ENCODE measurements at places on chromosomes 1 and 21.
A peak's percentile ranks its signal among the peaks of the same experiment; 100 is the strongest.

DNA sequence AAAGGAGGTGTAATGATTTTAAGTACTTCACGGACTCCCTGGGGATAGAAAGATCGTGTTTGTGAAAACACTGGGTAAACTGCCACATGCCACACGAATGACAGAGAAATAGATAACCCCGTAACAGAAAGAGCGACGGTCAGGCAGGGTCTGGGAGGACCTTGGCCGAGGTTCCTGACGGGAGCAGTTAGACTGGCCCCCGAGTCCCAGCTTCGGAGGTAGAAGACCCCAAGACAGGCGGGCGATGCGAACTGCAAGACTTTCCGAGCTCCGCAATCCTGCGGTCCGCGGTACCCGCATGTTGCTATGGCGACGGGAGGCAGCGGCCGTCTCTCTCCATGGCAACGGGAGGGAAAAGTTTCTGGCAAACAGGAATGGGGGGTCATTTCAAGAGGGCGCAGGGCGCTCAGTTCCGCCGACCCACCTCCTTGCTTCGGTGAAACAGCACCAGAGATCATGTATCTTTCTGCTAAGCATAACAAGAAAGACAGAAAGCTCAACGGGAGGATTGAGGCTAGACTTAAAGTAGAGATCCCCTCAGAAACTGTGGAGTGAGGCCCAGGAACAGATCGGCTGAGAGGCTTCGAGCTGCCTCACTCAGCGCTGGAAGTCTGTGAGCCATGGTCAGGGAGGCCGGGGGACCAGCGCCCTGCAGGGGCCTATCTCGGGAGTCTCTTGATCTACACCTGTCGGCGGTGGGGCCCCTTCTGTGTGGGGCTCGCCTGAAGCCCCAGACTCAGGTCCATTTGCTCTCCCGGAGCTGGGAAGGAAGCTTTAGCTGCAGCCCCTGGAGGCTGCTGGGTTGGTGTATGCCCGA is 685 bp upstream of the SYT6 start:
- DNase-seq = no peak

GRCh38 chr1:199574950-199575349 is 452.6 kb upstream of the NR5A2 start:
- DNase-seq = no peak

- peak; percentile 29 for DNase-seq
Measured at GRCh38 chr1:84433258-84434080, 35.2 kb downstream of the DNASE2B start.

GRCh38 chr1:92711473-92712165 is 73.3 kb downstream of the EVI5 start:
- DNase-seq = no peak

DNA sequence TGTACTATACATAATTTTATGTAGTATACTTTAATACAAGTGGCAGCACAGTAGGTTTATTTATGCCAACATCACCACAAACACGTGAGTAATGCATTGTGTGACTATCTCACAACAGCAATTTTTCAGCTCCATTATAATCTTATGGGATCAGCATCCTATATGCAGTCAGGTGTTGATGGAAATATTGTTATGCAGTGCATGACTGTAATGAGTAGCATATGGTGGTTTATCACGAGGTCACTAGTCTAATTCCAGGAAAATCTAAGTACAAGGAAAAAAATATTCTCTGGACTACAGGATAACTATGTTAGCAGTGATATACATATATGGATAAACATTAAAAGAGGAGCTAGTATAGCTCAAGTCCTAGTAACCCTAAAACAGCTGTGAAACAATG is 69.0 kb downstream of the ATP1B1 start:
- no peak for DNase-seq

DNA sequence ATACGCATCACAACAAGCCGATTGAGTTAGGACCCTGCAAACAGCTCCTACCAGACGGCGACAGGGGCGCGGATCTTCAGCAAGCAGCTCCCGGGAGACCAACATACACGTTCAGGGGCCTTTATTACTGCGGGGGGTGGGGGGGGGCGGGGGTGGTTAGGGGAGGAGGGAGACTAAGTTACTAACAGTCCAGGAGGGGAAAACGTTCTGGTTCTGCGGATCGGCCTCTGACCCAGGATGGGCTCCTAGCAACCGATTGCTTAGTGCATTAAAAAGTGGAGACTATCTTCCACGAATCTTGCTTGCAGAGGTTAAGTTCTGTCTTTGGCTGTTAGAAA is 162.0 kb downstream of the RUNX1 start:
- no peak for DNase-seq

- no peak for DNase-seq
Measured at GRCh38 chr1:241985787-241986186, 13.1 kb downstream of the MAP1LC3C start.

GRCh38 chr21:37734846-37735245 is 181.4 kb downstream of the KCNJ6 start:
- DNase-seq = no peak

DNA sequence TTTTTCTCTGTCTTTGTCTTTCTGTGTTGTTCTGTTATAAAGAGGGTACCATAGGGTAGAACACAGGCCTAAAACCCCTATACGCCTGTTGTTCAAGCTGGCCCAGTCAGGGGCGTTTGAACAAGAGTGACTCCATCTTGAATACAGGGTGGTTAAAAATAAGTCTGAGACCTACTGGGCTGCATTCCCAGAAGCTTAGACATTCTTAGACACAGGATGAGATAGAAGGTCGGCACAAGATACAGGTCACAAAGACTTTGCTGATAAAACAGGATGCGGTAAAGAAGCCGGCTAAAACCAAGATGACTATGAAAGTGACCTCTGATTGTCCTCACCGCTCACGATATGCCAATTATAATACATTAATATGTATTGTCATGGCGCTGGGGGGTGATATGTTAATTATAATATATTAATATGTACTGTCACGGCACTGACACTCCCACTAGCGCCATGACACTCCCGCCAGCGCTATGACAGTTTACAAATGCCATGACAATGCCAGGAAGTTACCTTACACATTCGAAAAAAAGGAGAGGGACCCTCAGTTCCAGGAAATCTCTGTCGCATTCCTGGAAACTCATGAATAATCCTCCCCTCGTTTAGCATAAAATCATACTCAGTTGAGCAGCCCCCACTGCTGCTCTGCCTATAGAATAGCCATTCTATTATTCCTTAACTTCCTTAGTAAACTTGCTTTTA is 58.5 kb upstream of the KLHDC7A start:
- DNase-seq = no peak

Measured in effector CD4-positive, alpha-beta T cell (primary cell).